ENCODE measurements at places on chromosomes 1 and 21.

GRCh38 chr1:232111611-232112010 is 485.0 kb downstream of the DISC1 start:
- no peak for DNase-seq

- DNase-seq, result no peak
Observed at GRCh38 chr1:160125746-160126145, 10.2 kb downstream of the ATP1A2 start.

- DNase-seq, result no peak
Observed at GRCh38 chr1:151043163-151043562, 4.4 kb upstream of the C1orf56 start.

DNA sequence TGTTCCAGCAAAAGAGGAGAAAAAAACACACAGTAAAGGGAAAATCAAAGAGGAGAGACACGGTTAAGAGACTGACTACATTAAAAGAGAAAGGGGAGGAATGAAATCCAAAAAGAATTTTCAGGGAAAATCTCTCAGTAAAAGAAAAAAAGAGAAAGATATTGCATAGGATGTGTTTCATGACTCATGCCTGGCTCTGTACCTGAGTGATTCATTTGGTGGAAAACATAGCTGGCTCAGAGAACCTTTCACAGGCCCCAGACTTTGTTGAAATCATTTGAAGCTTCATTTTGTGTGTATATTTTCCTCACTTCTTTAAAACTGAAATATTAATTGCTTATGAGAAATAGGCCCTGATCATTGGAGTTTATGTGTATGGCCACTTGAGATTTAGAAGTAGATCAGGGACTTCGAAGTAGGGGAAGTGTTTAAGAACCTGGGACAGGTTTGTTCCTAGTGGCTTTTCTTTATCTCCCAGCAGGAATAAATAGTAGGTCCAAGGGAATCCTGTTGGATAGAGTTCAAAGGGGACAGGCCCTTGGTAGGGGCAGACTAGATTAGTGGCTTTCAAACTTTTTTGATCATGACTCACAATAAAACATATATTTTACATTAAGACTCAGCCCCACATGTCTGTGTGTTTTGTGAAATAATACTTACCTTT is 239.1 kb upstream of the SGIP1 start:
- no peak for DNase-seq

GRCh38 chr1:111441573-111442192 is 7.4 kb downstream of the WDR77 start:
- DNase-seq, result peak; percentile 80

- no peak for DNase-seq
Observed at GRCh38 chr1:30318413-30318812, 405.0 kb downstream of the MATN1 start.

GRCh38 chr1:87058343-87058649 is 143.9 kb downstream of the HS2ST1 start:
- DNase-seq, result no peak

GRCh38 chr1:57576756-57577155 is 152.9 kb upstream of the DAB1 start:
- DNase-seq, result no peak

DNA sequence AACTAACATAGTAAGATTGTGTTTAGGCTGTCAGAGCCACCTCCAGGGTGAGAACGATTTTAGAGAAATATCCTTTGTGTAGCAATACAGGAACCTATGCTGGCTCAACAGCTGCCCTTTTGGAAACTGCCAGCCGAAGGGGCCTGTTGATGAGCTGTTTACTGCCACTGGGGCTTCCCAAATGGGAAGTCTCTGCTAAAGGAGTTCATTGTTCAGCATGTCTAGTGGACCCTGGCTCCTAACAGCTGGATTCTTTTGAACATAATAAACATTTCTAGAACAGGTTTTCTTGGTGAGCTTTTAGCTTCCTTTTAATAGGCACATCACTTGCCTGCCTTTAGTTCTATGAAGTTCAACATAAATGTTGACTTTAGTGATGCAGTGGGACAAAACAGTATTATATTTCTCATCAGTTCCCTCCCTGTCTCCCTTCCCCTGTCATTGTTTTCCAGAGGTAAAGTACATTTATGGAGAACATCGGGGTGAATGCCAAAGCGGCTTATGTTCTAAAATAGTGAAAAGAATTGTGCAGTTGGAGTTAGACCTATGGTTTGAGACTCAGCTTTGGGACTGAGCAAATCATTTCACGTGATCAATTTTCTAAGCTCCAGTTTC is 57.4 kb downstream of the UCK2 start:
- DNase-seq, result no peak

DNA sequence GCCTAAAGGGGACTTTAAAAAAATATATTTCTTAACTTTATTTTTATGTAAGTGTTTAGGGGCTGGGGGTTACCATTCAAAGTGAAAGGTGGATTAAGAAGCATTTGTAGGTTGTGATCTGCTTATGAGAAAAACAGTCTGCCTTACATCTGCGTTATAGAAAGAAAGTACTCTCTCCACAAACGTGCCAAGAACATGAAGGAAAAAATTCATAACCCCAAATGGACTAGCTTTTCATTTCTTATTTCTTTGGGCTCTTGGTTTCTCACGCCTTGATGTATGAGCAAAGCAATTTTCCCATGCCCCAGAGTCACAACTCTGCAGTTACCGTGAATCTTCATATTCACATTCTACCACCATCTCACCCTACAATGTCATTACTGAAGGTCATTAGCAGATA is 1165.1 kb upstream of the ADGRL4 start:
- DNase-seq, result no peak

- DNase-seq, result no peak
Observed at GRCh38 chr1:165629848-165630628, 996 bp upstream of the MGST3 start.

GRCh38 chr1:170732252-170732588 is 68.3 kb downstream of the PRRX1 start:
- no peak for DNase-seq

DNA sequence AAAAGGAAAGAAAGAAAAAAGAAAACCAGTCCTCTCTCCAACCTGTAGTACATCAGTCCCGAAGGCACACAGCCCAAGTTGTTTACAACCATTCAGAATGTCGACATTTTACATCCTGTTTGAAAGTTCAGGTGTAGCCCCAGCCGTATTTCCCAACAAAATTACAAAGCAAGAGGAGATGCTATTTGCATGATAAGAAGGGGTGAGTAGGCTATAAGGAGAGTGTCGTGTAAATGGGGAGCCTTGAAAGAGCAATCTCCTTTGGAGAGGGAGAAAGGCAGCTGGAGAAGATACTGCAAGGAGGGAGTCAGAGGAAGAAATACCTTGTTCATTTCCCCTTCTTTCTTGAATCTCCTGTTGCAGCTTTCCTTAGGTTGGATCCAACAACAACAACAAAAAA is 35.5 kb upstream of the DENND1B start:
- no peak for DNase-seq

DNA sequence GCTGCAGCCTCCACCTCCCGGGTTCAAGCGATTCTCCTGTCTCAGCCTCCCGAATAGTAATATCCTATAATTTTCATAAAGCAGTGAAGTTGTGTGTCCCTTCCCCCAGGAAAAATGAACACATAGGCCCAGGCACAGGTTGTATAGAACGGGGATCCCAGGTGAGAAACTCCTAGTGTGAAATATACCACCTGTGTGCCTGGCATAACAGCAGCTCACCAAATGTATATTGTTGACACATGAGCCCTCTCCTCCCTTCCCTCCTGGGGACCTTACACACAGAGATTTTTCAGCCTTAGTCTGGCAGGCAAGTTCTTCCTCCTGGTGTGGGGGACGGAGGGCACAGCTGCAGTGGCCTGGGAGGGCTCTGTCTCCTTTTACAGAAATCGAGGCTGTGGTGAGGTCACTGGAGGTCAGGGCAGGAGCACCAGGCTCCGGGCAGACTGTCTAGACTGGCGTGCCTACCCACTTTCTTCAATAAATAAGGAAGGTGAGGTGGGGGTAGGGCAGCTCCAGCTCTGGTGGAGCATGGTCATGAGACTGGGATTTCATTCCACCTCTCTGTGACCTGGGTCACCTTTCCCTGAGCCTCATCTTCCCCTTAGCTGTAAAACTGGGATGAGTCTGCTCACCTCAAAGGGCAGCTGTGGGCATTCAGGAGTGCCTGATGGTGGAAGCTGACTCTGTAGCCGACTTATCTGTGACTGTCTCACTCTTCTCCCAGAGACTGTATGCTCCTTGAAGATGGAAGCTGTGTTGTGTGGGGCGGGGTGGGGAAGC is 14.3 kb downstream of the RCC1 start:
- no peak for DNase-seq

GRCh38 chr21:14591377-14591776 is 45.3 kb upstream of the SAMSN1 start:
- no peak for DNase-seq

GRCh38 chr1:44616284-44616990 is 57.8 kb downstream of the TMEM53 start:
- DNase-seq, result no peak

All from CD4-positive, alpha-beta T cell treated with Interleukin-17A for 4 hours (primary cell).